ENCODE measurements at places on chromosomes 5 and 9.

DNA sequence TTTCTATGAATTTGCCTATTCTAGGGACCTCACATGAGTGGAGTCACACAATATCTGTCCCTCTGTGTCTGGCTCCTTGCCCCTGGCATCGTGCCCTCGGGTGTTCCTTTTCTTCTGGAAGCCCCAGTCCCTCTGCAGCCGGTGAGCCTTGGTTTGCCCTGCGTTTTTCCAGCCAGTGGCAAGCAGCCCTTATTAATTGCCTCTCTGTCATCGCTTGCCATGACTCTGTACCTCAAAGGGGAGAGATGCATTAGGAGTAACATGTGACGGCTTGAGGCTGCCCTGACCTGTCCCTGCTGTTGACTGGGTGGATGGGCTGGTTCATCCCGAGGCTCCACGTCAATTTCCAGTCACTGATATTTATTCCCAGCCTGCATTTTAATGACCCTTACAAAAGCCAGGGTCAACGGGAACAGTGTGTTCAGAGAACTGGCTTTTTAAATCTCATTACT lies 87.3 kb downstream of the CFAP90 start:
- no peak for DNase-seq

- no peak for DNase-seq
Measured at GRCh38 chr9:98326459-98327248, 71.2 kb upstream of the TBC1D2 start.

DNA sequence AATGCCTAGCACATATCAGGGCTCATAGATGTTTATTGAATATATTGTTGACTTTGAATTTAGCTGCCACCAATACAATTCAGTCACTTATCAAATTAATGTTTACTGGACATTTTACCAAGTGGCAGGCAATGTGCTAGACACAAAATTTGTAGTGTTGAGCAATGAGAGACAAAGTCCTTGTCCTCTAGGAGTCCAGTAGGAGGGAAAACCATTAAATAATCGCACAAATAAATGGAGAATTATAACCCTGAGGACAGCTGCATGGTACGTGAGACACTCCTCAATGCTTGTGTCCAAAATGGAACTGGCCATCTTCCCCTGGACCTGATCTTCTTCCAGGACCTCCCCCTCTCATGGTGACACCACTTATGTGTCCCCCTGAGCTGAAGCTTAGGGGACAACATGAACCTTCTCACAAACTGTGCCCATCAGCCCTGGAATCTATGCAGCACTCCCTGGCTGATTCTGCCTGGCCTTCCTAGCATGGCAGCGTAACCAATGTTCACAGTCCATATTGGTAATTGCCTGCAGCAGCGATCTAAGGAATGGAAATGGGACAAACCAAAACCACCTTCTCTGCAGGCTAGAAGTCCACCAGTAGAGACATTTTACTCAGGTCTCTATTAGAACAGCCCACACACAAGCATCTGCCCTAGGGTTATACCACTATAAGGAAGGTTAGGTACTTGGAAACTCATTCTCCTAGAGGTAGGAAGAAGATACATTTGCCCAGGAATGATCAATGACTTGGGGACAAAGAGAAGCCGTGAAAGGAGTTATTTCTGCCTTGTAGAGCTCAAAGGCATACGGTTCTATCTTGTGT lies 75.5 kb downstream of the FGF1 start:
- DNase-seq: no peak

DNA sequence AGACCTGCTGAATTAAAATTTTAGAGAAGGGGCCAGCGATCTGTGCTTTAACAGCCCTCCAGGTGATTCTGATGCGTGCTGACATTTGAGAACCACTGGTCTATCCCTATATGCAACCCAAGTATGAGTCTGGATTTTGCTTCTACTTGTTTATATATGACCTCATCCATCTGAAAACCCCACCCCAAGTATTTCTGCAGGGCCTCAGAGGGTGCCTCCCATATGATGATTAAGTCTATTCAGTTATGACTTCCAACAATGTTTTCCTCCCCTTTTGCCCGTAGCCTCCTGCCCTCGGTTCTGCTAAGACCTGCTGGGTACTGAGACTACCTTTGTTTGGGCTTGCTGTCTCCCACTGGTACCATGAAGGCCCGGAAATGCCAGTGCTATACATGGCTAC lies 376.0 kb upstream of the SMARCA2 start:
- DNase-seq: no peak
